ENCODE measurements at places on chromosomes 12 and 14.
A peak's percentile ranks its signal among the peaks of the same experiment; 100 is the strongest.

DNA sequence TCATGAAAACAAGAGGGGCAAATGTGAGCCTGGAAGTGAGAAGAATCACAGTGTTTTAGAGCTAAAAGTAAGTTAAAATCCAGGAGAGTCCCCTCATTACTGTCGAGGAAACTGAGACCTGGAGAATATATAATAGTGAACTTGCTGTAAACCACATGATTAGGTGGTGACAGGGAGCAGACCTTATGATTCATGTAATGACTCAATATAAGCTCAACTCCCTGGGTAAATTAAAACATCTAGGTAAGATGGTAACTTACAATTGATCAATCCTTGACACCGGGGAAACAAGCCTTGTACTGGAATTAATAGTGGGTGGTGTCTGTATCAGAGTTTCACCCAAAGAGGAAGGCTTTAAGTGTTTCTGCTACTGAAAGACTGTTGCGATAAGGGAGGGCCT is 269.3 kb downstream of the SNAPC1 start:
- DNase-seq, result no peak

- DNase-seq, result no peak
Observed at GRCh38 chr12:94761559-94761958, 111.2 kb upstream of the TMCC3 start.

- peak; percentile 22 for DNase-seq
Observed at GRCh38 chr12:26271889-26272492, 76.6 kb downstream of the SSPN start.

- DNase-seq, result peak; percentile 76
Observed at GRCh38 chr12:120944645-120945217, 33.6 kb upstream of the HNF1A start.

DNA sequence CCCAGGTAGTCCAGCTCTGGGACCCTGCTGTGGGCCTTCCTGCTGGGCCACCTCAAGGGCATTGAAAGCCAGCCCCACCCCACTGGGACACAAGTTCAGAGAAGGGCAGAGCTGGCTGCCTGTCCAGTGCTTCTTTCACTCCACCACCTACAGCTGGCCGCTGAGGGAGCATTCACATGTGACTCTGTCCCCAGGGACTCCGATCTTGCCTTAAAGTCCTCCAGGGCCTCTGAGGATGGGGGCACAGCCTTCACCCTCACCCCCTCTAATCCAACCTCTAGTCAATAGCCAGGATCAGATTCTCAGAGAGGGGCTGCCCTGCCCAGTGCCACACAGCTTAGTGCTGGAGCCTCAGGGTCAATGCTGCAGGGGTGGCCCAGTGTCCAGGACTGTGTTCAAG is 5.0 kb upstream of the CYP46A1 start:
- DNase-seq, result no peak
